ENCODE measurements at places on chromosomes 6 and 20. TPM values are rescaled to one million over a fixed set of nuclear protein-coding genes. Genes with fewer than 3 reads are reported as not detected.

DNA sequence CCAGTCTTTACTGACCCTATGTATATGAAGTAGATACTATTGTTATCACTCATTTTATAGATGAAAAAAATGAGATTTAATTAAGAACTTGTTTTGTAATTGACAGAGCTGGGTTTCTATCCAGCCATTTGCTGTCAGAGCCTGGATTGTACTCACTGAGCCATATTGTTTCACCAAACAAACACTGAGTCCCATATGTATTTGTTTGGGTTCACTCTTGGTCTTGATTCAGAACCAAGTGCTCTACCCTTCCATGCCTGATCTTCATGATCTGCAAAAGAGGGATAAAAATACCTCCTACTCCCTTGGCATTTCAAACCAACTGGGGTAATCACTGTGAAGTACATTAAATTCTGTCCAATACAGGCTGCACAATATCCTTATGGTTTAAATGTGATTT lies 52.4 kb downstream of the OPN5 start:
- DNase-seq, result no peak

- DNase-seq, result no peak
These were observed 361.2 kb downstream of the UTRN start for GRCh38 chr6:144646093-144647056.

GRCh38 chr6:169832247-169832948 lies 81.0 kb downstream of the ERMARD start:
- DNase-seq, result no peak

- no peak for DNase-seq
These were observed at the start of gene LGSN for GRCh38 chr6:63319939-63320338. Gene LGSN, minus strand, starts transcription at chr6:63319983. Its CDS starts 40 bp downstream, at chr6:63319943.

GRCh38 chr6:36245572-36246061 lies 24.2 kb upstream of the PNPLA1 start:
- no peak for DNase-seq

BMP2 gene
- 0.58 TPM for total RNA-seq

DNA sequence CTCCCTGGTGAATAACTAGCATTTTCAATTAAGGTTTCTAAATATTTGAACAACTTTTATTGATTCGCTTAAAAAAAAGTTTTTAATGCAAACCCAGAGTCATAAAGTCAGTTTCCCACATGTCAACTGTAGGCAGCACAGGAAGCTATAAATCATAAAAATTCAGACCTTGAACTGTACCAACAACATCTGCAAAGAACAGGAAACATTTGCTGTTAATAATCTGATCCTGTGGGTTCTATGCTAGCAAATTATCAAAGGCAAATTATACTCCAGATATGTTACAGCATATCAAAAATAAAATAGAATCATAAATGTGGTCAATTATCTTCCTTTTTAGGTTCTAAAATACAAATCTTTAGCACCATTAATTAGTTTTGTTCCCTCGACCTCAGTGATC lies 16.6 kb upstream of the MAP7 start:
- no peak for DNase-seq

DNA sequence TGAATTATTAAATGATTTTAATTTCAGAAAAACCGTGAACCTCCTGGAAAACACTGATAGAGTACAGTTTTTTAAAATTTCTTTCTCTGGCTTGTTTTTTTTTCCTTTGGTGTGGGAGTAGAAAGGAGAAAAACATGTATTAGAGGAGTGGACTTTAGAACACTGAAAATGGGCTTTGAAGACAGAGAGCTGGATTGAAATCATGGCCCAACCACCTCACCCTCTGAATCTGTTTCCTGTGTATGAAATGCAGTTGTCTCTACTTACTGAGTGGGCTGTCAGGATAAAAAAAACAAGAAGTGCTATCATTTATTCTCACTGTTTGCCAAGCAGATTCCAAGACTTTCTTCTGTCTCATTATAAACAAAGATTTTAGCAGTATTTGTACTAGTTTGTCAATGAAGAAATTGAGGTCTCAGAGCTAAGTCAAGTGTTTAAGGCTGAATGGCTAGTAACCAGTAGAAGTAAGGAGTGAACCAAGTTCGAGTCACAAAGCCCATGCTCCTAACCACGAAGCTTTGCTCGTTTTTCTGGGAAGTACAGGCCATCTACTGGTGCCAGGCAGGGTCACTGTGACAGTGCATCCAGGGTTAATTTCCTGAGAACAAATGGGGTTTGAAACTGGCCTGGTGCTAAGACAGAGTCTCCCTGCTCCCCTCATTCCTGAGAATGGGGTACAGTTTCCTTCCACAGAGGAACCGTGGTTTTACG lies 256.4 kb downstream of the TMEM242 start:
- DNase-seq, result no peak

DNA sequence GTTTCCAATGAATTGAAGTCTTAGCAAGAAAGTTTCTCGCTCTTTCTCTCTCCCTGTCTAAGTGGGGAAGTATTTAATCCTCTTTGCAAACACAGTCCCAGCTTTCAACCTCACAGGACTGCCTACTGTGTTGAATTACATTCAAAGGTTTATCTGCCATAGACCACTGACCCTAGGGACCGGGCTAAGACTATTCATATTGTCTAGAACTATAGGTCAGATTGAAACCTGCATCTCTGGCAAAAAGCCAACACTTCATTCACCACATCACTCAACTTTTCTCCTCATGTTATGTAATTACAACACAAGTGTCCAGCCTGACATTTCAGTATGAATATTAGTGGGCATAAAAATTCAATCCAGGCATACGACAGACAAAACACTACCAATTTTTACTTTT lies 314.7 kb upstream of the RSPO3 start:
- DNase-seq, result no peak

GRCh38 chr20:59434960-59435359 lies 134.5 kb downstream of the EDN3 start:
- no peak for DNase-seq

DNA sequence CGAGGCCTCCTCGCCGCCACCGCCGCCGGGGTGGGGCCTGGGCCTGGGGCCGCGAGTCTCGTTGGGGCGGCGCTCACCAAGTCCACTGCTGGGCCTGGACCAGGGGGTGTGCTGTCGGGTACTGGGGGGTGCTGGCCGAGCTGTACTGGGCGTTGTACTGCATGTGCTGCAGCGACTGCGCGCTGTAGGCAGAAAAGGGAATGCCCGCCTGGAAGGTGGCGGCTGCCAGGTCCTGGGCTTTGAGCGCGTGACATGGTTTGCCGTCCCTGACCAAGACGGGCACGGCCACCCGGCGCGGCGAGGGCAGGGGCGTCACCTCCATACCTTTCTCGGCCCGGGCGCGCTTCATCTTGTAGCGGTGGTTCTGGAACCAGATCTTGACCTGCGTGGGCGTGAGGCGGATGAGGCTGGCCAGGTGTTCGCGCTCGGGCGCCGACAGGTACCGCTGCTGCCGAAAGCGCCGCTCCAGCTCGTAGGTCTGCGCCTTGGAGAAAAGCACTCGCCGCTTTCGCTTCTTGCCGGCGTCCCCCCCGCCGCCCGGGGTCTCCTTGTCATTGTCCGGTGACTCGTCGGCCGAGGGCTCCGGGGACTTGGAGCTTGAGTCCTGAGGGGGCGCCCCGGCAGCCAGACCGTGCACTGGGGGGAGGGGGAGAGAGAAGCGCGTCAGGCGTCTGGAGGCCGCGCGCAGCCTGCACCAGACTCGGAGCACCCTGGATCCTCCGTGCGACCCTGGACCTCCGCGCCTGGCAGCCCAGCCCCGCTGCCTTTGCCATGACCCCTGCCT lies 1.8 kb downstream of the NKX2-2 start:
- no peak for DNase-seq

TAGAP gene
- 1.4 TPM for total RNA-seq

DNA sequence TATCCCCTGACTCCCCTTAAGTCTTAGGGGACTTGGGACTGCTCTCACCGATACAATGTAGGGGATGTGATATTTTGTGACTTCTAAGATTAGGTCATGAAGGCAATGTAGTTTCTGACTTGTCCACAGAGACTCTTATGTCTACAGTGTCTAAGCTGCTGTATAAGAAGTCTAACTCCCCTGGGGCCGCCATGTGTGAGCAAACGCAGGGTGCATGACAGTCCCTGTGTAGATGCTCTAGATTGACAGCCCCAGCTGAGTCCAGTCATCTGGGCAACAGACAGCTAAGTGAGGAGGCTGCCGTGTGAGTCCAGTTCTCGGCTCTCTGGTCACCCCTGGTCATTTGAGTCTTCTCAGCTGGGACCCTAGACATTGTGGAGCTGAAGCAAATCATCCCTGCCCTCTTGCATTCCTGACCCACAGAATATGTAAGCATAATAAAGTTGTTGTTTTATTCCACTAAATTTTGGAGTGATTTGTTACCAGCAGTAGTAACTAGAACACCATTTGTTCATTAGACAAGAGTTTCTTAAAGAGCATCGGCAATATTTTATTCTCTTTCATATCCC lies 743.3 kb upstream of the CHD6 start:
- no peak for DNase-seq

DNA sequence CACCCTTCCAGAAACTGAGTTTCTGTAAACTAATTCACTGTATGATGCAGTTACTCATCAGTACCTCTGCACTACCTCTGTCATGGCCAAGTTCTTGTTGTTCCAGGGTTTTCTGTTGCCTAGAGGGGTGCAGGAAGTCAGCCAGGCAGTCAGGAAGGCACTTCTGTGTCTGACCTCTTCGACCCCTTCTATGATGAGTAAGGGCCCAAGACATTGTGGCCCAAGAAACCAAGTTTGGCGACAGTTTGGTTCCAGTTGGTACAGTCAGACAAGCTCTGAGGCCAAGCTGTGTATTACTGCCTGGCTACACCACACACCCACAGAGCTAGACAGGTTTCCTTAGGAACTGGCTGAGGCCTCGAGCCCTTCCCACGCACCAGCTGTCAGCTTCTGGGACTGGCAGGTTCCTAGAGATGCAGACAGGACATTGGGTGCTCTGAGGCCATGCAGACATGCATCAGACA lies 41.2 kb downstream of the TRAF3IP2 start:
- no peak for DNase-seq

DEFB125 gene
- total RNA-seq, result not detected

- DNase-seq, result no peak
These were observed 42.8 kb downstream of the MMS22L start for GRCh38 chr6:97240222-97240621.

DNA sequence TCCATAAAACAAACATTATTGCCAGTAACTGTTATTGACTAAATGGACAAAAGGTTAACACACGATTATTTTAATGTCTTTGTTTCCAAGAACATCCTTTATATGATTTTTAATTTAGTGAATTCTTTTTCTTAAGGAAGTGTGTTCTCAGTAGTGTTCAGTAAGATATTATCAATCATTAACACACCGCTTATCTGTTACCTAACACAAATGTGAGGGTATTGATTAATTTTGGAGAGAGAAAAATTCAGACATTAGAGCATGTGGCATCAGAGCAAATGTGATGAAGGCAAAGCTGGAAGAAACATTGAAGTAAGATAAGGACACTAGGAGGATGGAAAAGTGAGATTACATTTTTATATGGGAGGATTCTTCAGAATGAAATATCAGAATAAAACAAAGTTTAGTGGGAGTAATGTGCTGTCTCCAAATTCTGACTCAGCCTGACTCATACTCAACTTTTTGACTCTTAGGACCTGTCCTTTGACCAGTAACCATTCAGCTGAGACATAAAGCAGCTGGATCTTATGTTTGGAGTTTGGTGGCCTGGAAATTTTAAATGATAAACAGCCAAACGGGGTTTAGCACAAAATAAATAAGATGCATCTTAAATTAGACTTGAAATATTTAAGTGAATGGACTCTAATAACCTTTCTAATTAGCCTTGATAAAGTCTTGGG lies 348.6 kb downstream of the CD109 start:
- DNase-seq, result no peak

- no peak for DNase-seq
These were observed 3.7 kb downstream of the RPS6KA2 start for GRCh38 chr6:166623318-166623717.

- DNase-seq, result no peak
These were observed 39.0 kb downstream of the CHMP4B start for GRCh38 chr20:33850159-33850558.

GRCh38 chr20:13402171-13402760 lies 181.2 kb downstream of the ISM1 start:
- no peak for DNase-seq

DNA sequence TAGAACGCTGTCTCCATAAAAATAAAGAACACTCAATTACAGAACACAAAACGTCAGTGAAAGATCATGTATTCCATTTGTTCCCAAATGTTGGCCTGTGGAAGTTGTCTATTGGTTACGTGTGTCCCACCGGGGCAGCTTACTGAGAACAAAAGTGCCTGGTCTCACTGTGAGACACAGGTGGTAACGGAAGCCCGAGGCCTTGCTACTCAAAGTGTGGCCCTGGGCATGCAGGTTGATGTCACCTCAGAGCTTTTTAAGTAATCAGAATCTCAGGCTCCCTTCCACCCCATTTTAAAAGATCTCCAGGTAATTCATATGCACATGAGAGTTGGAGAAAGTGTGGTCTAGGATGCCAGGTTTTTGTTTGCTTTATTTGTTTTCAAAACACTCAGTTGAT lies 422.5 kb upstream of the OPRM1 start:
- DNase-seq, result no peak

ALDH5A1 gene
- 10.1 TPM for total RNA-seq

DNA sequence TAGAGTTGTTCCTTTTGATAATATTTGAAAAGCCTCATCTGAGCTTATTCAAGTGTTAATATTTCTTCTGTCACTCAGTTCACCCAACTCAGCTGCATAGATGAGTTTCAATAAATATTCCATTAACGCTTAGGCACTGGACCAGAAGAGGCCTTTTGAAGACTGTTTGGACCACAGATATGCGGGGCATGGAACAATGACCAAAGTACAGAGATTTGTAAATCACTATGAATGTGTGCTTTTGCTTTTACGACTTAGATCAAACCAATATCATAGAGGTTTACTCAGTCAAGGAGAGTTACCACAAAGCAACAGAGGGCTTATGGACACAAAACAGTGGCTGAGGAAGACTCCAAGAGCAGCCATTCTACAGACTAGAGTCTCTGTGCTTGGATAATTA lies 99.9 kb downstream of the RTN4IP1 start:
- DNase-seq, result no peak

DNA sequence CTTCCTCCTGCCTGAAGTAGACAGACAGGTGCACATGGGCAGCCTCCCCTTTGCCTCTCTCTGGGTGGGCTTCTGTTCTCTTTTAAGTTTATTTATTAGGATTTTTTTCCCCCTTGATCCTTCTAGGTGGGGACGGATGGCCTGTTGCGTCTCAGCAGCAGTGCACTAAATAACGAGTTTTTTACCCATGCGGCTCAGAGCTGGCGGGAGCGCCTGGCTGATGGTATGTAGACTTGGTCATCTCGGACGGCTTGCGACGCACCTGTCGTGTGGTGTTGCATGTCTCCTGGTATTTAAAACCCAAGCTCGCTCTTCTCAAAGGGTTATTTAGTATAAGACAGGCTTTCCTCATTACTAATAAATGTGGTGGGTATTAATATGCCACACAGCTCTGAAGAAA lies 73.3 kb downstream of the ASXL1 start:
- no peak for DNase-seq

CST4 gene
- not detected for total RNA-seq
